Activated T-cell treated with anti-CD3 and anti-CD28 coated beads, Interleukin-2, amount 50 U/mL, for 24 hours (primary cell): ENCODE measurements at places on chromosomes 16 and 17.

- DNase-seq: no peak
Measured at GRCh38 chr16:66298006-66298405, 68.5 kb upstream of the CDH5 start.

DNA sequence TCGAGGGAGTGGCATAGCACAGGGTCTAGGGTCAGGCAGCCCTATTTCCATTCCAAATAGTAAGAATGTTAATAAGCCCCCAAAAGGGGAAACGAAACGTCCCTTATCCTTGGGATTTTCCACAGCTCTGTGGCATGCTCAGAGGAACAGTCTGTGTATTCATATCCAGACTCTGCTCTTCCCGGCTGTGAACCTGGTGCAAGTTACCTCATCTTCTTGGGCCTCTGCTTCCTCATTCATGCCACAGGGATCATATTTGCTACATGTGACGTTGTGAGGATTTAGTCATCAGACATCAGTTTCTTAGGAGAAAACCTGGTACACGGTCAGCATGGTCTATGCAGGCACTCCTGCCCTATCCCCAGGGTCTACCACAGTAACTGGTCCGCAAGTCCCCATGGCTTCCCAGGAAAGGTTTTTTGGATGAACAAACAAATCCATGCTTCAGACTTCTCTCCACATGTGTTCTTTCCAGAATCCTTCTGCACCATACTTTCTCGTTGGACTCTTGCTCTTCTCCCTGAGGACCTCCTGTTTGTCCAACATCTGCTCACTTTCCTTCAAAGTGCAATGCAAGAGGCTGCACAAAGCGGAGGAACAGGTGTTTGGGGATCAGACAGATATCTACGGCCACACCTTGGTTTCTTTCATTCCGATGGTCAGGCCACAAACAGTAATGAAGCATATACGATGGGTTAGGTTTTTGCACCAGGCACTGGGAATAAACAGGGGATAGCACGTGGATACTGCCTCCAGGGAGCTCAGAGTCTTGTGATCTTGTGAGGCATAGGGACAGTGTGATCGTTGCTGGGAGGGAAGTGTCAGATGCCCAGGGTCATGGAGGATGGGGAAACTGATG lies 17.7 kb downstream of the GLP2R start:
- no peak for DNase-seq

GRCh38 chr17:82687871-82688270 lies 10.6 kb downstream of the RAB40B start:
- DNase-seq: no peak

DNA sequence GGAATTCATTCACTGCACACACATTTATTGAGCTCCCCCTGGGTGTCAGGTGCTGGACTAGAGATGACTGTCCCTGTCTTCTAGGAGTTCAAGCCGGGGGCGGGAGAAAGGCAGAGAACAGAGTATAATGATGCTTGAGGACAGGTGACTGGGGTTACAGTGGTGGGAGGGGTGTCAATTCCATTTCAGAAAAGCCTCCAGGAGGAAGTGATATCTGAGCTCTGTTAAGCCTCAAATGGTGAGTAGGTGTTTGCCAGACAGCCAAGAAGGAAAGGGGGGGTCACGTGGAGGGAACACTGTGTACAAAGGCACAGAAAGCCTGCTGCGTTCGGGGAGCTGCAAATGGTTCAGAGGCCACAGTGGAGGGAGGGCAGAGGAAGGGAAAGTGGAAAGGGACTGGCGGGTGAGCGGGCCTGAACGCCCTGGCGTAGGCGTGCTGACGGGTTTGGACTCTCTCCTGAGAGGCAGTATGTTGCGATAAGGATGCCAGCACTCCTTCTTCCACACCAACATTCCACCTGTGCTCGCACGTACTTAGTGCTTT lies 9.7 kb upstream of the NXPH3 start:
- no peak for DNase-seq

DNA sequence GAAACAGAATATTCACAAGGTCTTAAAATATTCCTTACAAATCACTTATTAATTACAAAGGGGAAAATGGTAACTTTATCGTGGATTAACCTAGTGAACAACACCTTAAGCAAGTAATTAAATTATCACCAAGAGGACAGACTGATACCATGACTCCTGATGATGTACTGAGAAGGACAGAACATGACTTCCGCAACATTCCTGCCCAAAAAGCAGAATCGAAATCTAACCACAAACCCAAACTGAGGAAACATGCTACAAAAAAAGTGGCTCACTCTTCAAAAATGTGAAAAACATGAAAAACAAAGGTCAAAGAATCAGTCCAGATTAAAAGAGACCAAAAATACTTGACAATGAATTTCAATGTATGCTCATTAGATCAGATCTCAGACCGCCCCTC lies 151.5 kb downstream of the AATF start:
- DNase-seq: no peak

GRCh38 chr16:84459941-84460405 lies 44.5 kb downstream of the MEAK7 start:
- DNase-seq: peak; percentile 8

- no peak for DNase-seq
Measured at GRCh38 chr17:29197516-29198272, 17.5 kb upstream of the MYO18A start.

GRCh38 chr16:66996324-66996982 lies 8.1 kb downstream of the CES4A start:
- no peak for DNase-seq

DNA sequence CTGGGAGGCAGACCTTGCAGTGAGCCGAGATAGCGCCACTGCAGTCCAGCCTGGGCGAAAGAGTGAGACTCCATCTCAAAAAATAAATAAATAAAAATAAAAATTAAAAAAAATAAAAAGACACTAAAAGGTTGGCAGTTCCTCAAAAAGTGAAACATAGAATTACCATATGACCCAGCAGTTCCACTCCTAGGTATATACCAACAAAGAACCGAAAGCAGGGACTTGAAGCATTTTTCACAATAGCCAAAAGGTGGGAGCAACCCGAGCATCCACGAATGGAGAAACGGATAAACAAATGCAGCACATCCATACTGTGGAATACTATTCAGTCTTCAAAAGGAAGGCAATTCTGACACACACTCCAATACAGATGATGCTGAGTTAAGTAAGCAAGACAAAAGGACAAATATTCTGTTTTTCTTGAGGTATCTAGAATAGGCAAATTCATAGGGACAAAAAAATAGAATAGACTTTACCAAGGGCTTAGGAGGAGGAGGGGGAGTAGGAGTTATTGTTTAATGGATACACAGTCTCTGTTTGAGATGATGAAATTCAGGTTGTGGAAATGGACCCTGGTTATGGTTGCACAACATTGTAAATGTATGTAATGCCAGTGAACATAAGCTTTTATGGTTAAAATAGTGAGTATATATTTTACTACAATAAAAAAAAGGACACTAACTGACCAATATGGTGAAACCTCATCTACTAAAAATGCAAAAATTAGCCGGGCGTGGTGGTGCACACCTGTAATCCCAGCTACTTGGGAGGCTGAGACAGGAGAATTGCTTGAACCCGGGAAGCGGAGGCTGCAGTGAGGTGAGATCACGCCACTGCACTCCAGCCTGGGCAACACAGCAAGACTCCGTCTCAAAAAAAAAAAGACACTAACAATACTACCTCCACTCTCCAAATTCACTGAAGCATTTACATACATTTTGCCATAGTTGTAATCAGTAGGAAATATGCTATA lies 27.0 kb upstream of the SLC35B1 start:
- DNase-seq: no peak

DNA sequence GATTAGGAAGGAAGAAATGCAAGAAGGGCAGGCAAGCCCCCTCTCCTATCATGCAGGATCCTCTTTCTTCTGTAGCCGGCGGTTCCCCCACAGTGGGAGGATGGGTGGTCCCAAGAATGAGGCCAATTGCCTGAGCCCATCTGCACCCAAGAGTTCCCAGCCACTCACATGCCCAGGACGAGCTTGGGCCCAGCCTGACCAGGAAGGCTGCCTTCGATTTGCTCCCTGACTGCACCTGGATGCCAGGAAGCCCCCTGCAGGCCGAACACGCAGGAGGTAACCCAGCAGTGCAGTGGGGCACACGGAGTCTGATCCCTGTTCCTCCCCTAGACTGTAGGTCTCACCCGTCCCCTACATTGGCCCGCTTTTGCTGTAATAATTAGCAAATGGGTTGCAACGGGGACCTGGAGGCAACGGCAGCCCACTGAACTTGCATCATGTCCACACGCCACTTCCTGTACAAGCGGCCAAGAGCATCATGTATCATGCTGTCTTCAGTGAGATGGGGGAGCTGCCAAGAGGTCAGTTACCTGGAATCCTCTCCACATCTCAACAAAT lies 67.5 kb downstream of the AMFR start:
- DNase-seq: peak; percentile 28

DNA sequence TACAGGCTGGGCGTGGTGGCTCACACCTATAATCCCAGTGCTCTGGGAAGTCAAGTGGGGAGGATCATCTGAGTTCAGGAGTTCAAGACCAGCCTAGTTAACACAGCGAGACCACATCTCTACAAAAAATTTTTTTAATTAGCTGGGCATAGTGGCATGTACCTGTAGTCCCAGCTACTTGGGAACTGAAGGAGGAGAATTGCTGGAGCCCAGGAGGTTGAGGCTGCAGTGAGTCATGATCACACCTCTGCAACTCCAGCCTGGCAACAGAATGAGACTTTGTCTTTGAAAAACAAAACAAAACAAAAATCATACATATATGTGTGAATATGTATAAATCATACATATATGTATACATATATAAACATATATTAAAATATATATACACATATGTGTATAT lies 54.1 kb upstream of the MARCHF10 start:
- DNase-seq: no peak

- DNase-seq: no peak
Measured at GRCh38 chr16:31179219-31179746, 656 bp upstream of the FUS start.

GRCh38 chr16:3099732-3100499 lies 822 bp upstream of the ZSCAN10 start:
- DNase-seq: peak; percentile 94

DNA sequence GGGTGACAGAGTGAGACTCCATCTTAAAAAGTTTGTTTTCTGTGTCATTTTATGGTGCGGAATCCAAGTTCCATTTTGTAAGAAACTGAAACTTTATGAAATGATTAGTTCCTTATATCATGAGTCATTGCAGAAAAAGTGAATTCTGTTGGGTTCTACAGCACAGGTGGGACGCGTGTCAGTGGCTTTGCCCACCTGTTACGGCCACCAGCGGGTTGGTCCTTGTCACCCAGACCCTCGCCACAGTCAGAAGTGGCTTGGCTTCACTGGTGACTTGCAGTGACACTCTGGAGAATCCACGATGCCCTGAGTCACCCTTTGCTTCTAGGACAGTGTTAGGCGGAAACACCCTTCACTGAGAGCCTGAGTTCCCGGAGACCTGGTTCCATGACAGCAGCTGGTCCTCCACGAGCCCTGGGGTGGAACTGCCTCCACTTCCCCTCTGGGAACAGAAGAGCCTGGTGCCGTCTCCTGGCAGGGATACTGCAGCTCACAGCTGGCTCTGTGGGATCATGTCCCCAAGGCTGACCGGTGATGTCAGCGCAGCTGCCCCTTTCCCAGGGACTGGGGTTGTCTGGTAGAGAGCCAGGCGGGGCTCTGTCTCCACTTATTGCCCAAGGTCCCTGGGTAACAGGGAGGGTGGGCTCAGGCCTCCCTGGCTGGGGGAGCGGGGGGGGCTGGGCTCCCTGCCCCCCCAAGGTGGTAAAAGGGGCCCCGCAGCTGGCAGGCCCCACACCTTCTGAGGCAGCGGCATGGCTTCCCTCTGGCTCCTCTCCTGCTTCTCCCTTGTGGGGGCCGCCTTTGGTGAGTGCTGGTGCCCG lies at the start of gene CTRB1:
Gene CTRB1, plus strand, starts transcription at position 733 of the 821 bp plus-strand sequence. Its CDS starts 20 bp downstream, at position 753.
- DNase-seq: no peak

DNA sequence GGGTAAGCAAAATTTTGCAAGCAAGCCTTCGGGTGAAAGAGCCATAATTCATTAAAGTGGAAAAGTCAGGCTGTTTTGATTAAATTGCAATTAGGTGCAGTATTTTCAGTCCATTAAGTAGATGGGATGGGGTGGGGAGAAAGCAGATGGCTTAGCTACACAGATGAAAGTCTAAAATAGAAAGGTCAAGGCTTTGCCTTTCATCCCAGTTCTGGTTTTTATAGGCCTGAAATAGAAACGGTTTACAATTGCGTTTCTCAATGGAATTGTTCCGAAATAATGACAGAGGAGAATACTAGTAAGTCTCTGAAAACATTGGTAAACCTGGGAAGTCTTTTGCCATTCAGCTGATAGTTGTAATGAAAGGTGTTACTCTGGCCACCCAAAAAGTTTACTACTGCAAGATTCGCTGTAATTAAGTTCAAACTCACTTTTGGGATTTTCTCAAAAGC lies 1.5 kb downstream of the PPM1E start:
- no peak for DNase-seq

DNA sequence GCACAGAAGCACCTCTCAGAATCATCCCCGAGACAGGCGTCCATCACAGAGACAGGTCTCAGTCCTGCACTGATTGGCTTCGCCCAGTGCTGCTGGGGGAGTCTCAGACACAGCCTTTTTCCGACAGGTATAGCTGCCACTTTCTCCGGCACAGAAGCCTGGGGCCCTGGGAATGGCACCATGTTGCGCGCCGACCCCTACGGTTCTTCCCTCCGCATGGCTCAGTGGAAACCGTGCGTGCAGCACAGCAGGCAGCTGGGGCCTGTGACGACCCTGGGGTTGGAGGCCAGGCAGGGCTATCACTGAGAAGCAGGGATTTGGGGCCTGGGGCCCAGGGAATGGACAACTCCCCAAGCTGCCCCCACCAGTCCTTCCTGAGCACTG lies 29.7 kb upstream of the CDH15 start:
- no peak for DNase-seq

GRCh38 chr17:61486135-61487120 lies 34.2 kb downstream of the TBX4 start:
- peak; percentile 11 for DNase-seq

- no peak for DNase-seq
Measured at GRCh38 chr17:59284317-59284716, 47.1 kb upstream of the YPEL2 start.

GRCh38 chr16:59330019-59330670 lies 596.0 kb upstream of the GOT2 start:
- no peak for DNase-seq

- no peak for DNase-seq
Measured at GRCh38 chr17:14959106-14959648, 305.9 kb downstream of the PMP22 start.

GRCh38 chr17:37888881-37889280 lies 35.3 kb upstream of the TBC1D3K start:
- DNase-seq: no peak

GRCh38 chr16:543301-544164 lies 16.0 kb downstream of the CAPN15 start:
- no peak for DNase-seq

GRCh38 chr17:27566671-27567562 lies 64.1 kb upstream of the LGALS9 start:
- no peak for DNase-seq

DNA sequence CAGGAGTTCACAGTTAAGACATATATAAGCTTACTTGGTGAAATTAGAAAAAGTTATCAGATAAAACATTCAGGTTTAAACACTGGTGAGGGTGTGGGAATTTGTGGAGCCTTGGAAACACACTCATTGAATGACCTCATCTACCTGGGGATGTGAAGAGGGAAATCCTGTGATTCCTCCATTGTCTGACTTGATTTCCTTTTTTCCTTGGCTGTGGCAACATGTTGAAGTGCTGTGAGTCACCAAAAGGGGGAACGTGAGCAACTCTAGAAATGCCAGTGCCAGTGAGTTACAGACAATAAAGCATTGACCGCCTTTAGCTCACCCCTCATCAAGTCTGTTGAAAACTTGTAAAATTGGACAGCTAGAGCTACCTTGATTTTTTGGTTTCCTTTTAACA lies 1.8 kb downstream of the HMOX2 start:
- no peak for DNase-seq

- DNase-seq: no peak
Measured at GRCh38 chr16:28180655-28181460, 30.9 kb downstream of the XPO6 start.
